Suppressor macrophage treated with lipopolysaccharide for 1 hour (primary cell): ENCODE measurements at places on chromosomes 5 and 9.
A peak's percentile ranks its signal among the peaks of the same experiment; 100 is the strongest.

- peak; percentile 65 for DNase-seq
These were observed 4.5 kb downstream of the PDE6A start for GRCh38 chr5:149940077-149940574.

GRCh38 chr5:20241351-20241750 is 253.4 kb upstream of the CDH18 start:
- no peak for DNase-seq

GRCh38 chr5:132313961-132314432 is 19.8 kb downstream of the SLC22A4 start:
- no peak for DNase-seq

DNA sequence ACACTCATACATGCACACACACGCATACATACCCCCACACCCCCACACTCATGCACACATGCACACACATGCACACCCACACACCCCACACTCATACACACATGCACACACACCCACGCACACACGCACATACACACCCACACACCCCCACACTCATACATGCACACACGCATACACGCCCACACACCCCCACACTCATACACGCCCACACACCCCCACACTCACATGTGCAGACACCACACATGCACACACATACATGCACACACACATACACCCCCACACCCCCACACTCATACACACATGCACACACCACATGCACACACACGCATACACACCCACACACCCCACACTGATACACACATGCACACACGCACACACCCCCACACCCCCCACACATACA is 118.3 kb downstream of the COL5A1 start:
- no peak for DNase-seq

DNA sequence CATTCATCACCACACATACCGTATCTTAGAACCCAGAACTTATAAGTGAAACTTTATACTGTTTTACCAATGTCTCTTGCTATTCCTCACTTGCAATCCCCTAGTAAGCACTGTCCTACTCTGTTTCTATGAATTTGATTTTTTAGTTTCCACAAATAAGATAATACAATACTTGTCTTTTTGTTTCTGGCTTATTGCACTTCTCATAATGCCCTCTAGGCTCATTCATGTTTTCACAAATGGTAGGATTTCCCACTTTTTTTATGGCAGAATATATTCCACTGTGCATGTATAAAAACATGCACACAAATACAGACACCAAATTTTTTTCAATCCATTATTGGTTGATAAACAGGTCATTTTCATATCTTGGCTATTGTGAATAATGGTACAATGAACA is 1742.3 kb upstream of the NUDT12 start:
- no peak for DNase-seq

DNA sequence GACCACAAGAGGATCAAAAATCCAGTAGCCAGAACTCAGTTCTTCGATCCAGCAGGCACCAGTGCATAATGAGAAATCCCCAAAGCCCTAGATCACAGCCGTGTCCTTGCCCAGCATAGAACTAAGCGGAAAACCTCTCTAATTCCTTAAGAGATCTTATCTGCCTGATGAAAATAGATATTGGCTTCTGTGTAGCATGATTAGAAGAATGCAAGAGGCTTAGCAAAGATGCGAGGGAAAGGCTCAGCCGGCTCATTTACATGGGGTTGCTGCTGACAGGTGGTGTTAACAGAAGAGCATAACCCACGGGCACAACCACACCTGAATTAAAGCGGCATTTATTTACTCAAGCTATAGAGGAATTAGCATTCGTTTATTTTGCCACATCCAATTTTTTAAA is 400.0 kb upstream of the ADAMTS16 start:
- DNase-seq = no peak

DNA sequence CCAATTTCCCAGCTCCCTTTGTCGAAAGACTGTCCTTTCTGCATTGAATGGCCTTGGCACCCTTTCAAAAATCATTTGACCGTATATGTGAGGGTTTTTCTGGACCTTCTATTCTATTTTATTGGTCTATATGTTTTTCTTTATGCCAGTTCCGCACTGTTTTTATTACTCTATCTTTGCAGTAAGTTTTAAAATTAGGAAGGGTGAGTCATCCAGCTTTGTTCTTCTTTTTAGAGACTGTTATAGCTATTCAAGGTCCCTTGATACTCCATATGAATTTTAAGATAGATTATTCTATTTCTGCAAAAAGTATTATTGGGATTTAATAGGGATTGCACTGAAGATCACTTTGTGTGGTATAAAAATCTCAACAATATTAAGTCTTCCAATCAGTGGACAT is 44.2 kb upstream of the STARD4 start:
- peak; percentile 66 for DNase-seq

DNA sequence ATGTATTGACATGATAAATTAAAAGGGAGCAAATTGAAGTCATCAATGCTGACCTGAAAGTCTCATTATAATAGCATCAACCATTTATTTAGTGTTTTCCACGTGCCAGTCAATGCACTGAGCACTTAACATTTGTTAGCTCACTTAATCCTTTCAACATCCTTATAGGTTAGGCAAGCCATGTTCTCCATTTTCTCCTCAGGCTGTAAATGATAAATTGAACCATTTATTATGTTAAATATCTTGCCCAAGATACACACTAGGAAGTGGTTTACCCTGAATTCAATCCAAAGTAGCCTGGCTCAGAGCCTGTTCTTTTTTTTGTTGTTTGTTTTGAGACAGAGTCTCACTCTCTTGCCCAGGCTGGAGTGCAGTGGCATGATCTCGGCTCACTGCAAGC is 25.0 kb upstream of the SNX2 start:
- no peak for DNase-seq

- no peak for DNase-seq
These were observed 10.6 kb upstream of the DPYSL3 start for GRCh38 chr5:147520450-147520849.

DNA sequence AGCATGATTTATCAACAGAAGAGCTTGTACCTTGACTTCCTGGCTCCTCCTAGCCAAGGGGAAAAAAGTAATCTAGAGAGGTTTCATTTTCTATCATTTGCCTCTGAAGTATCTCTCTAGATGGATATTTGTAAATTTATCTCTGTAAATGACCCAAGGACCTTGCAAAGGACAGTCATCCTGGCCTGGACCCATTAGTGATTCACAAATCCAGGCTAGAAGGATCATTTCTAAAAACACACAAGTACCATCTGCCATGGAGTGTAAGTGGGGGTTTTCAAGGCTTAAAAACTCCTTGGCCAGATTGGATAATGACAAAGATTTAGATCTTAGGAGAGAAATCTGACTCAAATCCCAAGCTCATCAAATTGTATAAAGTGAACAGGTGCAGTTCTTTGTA is 8.1 kb downstream of the TTC23L start:
- DNase-seq = no peak

DNA sequence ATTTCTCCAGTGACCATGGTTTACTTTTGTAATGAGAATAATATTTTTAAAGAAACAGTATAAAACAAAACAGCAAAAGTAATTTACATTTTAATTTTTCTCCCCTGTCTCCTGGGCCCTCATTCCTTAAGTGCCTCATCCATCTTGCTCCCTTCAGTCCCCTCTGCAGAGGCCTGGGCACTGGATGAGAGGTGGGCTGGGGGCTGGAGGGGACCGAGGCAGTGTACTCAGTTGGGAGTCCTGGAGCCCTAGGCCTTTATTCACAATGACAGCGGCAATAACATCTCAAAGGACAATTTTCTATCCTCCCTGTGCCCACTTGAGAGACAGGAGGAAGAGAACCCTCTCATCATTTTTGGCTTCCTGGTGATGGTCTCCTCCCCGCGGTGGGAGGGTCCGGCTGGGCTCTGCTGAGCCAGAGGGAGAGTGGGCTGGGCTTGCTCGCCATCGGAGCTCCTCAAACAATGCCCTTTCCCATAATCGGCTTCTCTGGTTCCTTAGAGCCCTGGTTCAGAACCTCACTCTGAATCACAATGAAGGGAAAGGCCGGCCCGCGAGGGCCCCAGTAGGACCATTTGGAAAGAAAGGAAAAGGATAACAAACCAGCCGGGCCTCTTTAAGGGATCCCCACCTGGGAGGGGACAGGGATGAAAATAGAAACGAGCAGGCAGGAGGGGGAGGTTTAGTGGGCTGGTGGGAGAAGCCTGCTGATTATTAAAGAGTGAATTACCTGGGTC is 9.7 kb upstream of the SMIM32 start:
- no peak for DNase-seq

DNA sequence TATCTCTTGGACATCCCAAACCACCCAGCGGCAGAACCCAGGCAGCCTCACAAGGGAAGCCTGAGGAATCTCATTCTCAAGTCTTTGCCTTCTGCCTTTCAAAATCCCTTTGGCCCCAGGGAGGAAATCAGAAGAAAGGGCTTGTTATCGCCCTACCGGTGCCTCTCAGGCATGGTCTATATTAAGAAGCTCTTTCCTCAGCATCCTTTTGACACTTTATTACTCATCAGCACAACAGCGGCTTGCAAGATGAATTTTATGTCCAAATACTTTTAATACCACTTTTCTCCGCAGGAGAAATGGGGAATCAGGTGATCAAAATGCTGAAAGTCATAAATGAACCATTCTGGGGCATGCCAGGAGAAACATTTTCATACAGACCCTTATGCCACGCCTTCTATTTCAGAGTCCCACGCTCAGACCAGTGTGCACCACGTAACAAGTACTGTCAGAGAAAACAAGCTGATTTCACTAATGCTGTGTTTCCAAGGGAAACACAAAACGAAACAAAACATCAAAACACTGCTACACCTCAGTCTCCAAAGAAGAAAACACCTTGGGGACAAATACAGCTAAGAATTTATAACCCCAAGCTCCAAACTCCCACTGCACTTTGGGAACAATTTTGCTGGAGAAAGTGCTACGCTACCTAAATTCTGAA is 30.0 kb downstream of the RAPGEF1 start:
- DNase-seq = peak; percentile 67

DNA sequence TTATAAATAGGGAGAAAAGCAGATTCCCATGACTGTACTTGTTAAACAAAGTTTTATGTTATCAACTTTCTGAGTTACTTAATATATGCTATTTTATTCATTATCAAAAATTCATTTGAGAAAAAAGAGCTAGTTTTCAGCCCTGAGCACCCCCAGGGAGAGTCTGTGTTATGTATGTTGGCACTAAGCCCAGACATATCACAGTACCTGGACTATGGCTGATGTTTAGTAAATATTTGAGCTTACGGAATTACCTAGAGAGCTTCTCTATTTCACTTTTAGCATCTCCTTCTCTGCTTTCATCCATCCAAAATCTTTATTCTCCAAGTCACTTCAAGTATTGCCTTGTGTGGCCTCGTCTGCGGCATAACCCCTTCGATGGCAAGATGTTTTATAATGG is 225.9 kb upstream of the PCSK5 start:
- no peak for DNase-seq

- no peak for DNase-seq
These were observed 132.8 kb upstream of the CDKN2B start for GRCh38 chr9:22141908-22142307.

DNA sequence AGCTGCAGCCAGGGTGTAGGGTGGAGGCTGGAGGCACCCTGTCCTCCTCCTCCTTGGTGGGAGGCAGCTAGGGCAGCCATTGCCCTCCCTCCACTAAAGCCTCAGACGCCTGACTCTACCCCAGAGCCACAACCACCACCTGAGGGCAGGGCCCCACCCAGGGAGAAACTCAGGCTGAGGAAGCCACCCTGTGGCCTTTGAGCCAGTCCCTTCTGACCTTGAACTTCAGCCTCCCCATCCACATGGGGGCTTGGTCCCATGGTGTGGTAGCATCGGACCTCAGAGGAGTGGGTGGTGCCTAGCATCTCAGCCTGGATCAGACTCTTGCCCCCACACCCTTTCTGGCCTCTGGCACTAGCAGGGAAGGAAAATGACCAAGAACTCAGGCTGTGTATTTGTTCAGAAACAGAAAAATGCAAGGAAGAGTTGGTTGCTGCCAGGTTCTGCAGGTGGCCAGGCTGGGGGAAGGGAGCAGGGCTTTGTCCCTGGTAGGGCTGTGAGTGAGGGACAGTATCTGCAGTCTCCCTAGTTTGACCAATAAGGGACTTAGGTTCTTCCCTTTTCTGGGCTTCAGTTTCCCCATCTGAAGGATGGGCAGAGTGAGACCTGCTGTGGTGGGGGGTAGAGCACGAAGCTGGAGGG is 3.2 kb downstream of the DAB2IP start:
- DNase-seq = no peak

DNA sequence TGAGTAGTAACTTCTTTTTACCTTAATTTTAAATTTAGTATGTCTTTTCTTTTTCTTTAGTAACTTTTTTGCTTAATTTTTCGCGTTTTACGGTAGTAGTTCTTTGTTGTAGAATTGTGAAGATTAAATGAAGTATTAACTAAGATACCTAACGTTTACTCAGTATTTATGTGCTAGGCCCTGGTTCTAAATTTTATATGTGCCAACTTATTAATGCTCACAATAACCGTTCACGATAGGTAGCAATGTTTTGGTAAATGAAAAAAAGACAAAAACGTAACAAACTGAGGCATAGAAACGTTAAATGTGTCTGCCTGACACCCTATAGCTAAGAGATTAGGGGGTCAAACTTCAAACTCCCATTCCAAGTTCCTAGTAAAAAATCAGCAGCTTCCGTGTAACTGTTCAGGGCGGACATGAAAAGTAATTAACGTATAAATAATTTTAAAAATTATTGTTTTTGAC is 1.2 kb downstream of the MRPS30 start:
- no peak for DNase-seq

- DNase-seq = no peak
These were observed 79.0 kb upstream of the RAI14 start for GRCh38 chr5:34576891-34577666.

DNA sequence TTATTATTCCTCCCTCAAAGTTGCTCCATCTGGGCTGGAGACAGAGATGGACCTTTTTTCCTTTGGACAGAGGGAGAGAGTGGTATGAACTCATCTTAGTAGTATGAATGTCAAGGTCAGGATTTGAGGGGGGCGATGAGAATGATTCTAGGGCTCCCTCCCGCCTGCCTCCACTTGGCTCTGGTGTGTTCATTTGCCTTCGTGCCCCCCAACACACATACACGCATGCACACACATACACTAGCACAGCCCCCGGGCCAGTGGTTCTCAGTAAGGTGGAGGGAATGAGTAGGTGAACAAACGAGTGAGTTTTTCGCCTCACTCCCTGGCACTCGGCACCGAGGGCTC is 44.5 kb downstream of the ERGIC1 start:
- no peak for DNase-seq

- DNase-seq = no peak
These were observed 260.3 kb upstream of the SEMA6A start for GRCh38 chr5:116834796-116835515.

DNA sequence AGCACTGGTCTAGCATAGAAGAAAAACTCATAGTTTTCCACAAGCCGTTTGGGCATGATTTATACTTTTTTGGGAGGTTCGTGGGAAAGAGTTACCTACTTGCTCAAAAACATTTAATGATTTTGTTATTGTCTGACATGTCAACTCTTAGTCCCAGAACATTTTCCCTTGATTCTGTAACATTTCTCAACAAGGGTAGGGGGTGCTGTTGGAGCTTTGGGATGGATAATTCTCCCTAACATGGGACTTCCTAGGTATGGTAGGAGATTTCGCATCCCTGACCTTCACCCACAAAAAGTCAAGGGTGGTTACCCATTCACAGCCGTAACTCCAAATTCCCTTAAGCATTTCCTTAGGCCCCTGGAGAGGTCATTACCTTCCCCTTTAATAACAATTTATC is 378.0 kb downstream of the YTHDC2 start:
- no peak for DNase-seq
